ENCODE measurements at places on chromosomes 2 and 18. TPM values are rescaled to one million over a fixed set of nuclear protein-coding genes. Genes with fewer than 3 reads are reported as not detected.

Gene PDE1A
- polyA plus RNA-seq: 34.1 TPM

Gene FIGLA
- polyA plus RNA-seq: not detected

Gene MC4R
- polyA plus RNA-seq: not detected

Gene RAD51AP2
- polyA plus RNA-seq: not detected

Gene SLC38A11
- not detected for polyA plus RNA-seq

Gene C2orf66
- not detected for polyA plus RNA-seq

Gene PSMA8
- polyA plus RNA-seq: not detected

Gene ICA1L
- polyA plus RNA-seq: 8.4 TPM

Gene DTNA
- 59.0 TPM for polyA plus RNA-seq

Gene FIGN
- 3.9 TPM for polyA plus RNA-seq

Gene WDR12
- 5.4 TPM for polyA plus RNA-seq

Gene EMX1
- not detected for polyA plus RNA-seq

Gene ASB18
- not detected for polyA plus RNA-seq

Gene TMEM18
- 26.2 TPM for polyA plus RNA-seq

Gene GALNT5
- 0.88 TPM for polyA plus RNA-seq

Gene KCNE4
- 8.7 TPM for polyA plus RNA-seq

Gene CYP26B1
- 2.0 TPM for polyA plus RNA-seq

Gene CASP10
- polyA plus RNA-seq: 3.4 TPM

Gene NAT8
- polyA plus RNA-seq: not detected

Gene ATP6V1C2
- polyA plus RNA-seq: 0.13 TPM

Gene CCT4
- 69.4 TPM for polyA plus RNA-seq

Gene SLC4A3
- 2.9 TPM for polyA plus RNA-seq

Gene FBLN7
- 13.5 TPM for polyA plus RNA-seq

Gene SP5
- not detected for polyA plus RNA-seq

Gene MLPH
- 2.3 TPM for polyA plus RNA-seq

Gene CPLX4
- 0.38 TPM for polyA plus RNA-seq

Gene LYG2
- not detected for polyA plus RNA-seq

Gene TTC27
- polyA plus RNA-seq: 9.9 TPM
